ENCODE measurements at places on chromosomes 5 and 9.

DNA sequence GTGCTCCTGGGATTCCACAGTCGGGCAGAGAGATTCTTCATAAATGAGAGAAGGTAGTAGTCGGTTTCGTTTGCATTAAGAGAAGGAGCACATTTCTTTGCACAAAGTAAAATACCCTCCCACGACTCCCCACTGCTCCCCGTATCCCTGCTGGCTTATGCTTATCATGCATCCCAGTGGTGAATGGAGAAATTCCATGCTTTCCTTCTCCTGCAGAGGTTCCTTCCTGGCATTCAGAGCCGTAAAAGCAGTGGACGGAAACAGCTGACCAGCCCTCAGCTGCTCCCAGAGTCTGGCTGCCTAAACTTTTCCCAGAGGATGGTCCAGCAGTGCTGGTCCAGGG lies 93.1 kb downstream of the C9orf152 start:
- no peak for DNase-seq

- DNase-seq: no peak
Measured at GRCh38 chr9:22374051-22374450, 72.6 kb upstream of the DMRTA1 start.

DNA sequence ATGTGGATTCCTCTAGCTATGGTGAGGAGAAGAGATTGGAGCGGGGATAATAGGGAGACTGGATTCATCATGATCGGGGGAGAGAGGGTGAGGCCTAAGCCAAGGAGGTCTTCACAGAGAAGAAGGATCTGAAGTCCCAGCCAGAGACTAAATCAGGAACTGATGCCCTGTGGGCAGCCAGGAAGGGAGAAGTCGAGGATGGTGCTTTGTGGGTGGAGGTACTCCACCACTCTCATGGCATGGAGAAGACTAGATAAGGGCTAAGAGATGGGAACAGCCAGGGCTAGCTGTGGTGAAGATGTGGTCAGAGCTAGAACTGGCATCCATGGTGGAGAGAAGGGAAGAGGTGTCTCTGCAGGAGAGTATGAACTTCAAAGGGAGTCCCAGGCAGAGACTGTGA lies 3.0 kb upstream of the RGS14 start:
- no peak for DNase-seq

GRCh38 chr9:86257391-86257790 lies 2.1 kb downstream of the C9orf153 start:
- DNase-seq: no peak

DNA sequence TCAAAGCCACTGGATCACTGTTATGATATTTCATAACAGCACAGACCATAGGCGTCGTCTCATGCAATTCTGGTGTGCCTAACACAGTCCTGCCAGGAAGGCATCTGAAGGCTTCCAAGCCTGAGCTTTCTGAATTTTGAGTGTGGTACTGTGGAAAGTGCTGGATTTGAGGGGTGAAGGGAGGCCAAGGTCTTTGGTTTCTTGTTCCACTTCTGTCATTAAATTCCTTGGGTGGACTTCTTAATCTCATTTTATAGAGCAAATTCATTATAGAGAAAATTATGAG lies 441.3 kb upstream of the PIK3R1 start:
- DNase-seq: no peak

Measured in OCI-LY7 (cell line).